ENCODE measurements at places on chromosomes 5 and 9. TPM values are rescaled to one million over a fixed set of nuclear protein-coding genes. Genes with fewer than 3 reads are reported as not detected.

P4HA2 gene
- 9.7 TPM for total RNA-seq

SLC27A4 gene
- total RNA-seq = 30.4 TPM

DNA sequence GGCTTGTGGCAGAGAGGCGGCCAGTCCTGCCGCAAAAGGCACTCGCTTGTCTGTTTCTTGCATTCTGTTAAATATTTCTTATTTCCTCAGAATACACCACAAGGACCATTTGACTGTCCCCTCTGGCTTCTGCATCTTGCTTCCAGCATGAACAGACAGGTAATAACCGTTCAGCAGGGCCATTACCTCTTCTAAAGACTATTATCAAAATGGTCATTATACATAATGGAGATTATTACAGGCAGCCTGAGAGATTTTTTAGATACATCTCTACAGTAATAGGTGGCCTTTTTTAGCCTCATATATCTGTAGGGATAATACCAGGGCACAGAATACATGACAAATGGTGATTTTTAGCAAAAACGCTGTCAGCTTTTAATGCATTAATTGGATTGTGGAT, 382.0 kb downstream of the PSAT1 start:
- no peak for DNase-seq

- DNase-seq = no peak
These were observed 876 bp downstream of the EGFLAM start for GRCh38 chr5:38259062-38259808.

- no peak for DNase-seq
These were observed 701.7 kb downstream of the CETN3 start for GRCh38 chr5:89707891-89708290.

SPAG8 gene
- not detected for total RNA-seq

GRCh38 chr9:38687389-38687842, 32.5 kb downstream of the FAM240B start:
- DNase-seq = no peak

DNA sequence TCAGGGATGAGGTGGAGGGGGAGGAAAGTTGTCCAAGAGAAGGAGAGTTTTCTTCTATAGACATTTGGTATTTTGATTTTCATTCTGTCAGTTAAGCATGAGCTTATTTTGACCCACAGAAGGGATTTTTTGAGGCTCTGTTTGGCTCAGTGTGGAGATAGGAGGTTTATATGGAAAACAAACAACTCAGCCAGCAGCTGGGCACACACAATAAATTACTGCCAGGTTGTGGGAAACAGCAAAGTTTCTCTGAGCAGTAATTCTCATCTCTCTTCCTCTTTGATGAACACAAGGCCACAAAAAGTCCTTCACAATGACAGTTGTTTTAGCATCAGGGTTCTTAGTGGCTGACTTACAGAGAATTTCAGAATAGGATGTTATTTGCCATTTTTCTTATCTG, 486.1 kb downstream of the KDM4C start:
- no peak for DNase-seq

DNA sequence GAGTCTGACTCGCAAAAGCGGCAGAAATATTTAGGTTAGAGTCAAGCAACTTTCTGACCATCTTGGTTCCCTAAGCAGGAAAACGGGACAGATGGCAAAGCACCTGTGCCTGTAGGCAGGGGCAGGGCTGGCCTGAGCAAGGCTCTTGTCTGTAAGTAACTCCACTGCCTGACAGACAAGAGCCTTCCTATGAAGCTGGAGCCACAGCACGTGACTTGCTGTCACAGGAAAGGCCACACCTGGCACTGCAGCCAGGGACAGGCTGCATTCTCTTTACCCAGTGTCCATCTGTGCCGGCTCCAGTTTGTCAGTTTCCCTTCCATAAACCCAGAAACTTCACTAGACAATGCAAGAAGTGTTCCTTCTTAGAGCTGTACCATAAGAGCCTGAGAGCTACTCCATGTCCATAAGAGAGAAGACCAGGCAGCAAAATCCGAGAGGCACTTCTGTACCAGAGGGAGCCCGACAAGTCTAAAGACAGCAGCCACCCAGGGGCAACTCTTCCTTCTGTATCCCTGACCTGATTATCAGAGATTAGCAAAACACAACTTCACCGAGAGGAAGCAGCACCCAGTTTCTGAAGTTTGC, 78.1 kb downstream of the GPR21 start:
- DNase-seq = peak; percentile 40

GRCh38 chr5:110221036-110221435, 505.4 kb downstream of the TMEM232 start:
- DNase-seq = no peak

LCP2 gene
- 1.9 TPM for total RNA-seq

MPDZ gene
- 28.7 TPM for total RNA-seq
